GM04504 (cell line): ENCODE measurements at places on chromosomes 7 and 10.

DNA sequence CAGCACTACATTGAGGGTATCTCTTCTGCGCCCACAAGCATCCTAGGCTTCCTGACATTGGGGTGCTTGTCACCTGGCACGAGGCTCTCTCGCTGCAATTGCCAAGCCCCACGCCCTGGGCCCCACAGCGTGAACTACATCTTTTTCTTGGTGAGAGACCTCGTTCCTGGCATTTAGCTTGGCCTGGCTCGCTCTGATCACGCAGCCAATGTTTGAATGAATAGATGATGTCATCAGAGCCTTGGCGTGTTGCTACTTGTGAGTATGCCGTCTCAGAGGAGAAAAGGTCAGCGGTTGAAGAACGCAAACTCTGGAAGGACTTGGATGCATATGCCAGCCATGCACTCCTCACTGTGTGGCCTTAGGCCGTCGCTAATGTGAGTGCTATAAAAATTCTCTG is 150.2 kb upstream of the AUTS2 start:
- no peak for DNase-seq

DNA sequence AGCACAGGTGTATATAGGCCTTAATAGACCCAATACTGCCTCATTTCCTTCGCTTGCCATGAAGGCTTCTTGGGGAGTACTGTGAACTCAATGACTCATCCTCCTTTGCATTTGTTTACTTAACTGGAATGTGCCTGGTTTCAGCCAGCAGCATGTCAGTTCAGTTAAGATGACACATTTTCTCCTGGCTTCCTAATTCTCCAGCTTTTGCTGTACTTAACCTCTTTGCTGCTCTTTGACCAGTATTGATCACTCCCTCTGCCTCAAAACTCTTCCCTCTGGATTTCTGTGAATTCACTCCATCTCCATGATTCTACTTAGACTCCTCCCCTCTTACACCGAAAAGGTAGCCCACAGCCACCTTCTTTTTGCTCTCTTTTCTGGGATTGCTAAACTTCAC is 135.7 kb downstream of the MAGI2 start:
- DNase-seq, result peak; percentile 62

DNA sequence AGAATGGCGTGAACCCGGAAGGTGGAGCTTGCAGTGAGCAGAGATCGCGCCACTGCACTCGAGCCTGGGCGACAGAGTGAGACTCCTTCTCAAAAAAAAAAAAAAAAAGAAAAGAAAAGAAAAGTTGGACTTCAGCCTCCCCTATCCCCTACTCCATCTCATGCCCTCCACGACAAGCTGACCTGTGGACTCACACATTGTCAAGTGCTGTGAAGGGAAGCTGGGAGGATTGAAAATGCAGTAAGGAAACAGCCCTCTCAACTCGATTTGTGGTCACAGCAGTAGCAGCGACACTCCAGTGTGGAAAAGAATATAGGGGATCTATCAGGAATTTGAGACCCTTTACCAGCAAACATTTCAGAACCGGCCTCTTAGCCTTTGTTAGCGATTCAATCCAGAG is 103.6 kb upstream of the SVIL start:
- no peak for DNase-seq

DNA sequence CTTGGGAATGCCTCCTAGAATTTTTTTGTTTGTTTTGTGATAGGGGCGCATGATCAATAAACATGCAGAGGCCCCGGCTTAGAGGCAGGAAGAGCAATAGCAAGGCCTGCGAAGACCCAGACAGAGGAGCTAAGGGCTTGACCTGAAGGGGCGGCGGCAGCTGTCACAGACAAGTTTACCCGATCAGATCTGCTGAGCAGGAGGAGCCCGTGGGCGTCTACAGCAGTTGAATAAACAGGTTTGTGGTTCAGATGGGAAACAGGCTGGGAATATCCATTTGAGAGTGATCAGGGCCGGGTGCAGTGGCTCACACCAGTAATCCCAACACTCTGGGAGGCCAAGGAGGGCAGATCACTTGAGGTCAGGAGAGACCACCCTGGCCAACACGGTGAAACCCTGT is 126.0 kb upstream of the CALN1 start:
- no peak for DNase-seq

DNA sequence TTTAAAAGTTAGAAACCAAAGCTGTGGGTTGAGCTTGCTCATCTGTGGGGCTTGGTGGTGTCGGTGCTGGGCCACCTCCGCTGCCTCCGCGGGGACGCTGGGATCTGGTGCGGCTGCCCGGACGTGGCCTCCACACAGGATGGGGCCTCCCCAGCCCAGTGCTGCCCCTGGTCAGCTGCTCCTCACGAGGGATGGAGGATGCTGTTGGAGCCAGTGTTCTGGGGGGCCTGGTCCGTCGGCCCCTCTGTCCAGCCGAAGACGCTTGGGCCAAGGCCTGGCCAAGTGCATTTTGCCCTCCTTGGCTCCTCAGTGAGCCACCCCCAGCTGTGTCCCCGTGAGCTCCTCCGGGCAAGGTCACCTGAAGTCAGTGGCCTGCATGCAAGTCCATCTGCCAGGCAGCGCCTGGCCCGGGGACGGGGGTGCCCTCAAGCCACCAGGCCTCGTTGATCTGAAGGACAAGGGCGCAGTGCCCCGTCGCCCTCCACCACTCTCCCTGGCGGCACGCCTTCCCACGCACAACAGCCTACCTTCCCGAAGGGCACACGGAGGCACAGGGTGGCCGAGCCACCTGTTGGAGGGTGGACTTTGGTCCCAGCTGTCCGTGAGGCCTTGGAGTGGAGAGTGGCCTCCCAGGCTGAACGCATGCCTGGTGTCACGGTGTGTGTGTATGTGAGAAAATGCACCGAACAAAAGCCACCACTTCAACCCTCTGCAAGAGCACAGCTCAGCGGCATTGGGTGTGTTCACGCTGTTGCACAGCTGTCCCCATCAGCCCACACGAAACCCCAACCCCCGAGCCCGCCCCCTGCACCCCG is 27.3 kb downstream of the KNDC1 start:
- DNase-seq, result no peak

DNA sequence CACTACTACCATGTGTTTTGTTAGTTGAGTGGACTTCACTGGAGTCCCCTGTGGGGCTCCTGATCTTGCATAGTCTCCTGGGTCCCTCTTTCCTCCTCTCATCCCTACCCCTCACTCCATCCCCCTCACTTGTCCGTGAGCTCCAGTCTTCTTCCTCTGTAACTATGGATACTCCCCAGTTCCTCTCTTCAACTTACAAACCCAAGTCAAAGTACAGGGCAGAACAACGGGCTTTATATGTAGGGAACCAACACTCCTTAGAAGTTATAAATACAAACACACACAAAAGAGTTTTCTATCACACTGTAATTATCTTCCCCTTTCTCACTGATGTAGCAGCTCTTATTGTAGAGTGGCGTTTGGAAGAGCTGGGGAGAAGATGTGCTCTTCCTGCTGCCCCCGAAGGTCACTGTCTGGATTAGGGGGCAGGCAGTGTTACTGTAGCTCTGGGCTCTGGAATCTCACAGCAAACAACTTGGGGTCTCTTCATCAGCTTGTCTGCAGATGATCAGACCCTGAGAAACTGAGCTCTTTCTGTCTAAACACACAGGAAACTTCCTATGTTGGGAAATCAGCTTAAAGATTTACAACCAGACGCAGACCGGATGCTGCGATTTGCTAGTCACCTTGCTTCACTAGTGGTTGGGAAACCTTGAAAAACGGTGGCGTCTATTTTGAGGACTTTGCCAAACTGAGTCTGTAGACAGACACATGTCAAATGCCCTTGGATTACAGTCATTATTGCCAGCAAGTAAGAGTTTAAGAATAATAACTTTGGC is 13.6 kb downstream of the SNX10 start:
- DNase-seq, result no peak

- DNase-seq, result no peak
Measured at GRCh38 chr7:102313997-102314780, 27.5 kb downstream of the SH2B2 start.

DNA sequence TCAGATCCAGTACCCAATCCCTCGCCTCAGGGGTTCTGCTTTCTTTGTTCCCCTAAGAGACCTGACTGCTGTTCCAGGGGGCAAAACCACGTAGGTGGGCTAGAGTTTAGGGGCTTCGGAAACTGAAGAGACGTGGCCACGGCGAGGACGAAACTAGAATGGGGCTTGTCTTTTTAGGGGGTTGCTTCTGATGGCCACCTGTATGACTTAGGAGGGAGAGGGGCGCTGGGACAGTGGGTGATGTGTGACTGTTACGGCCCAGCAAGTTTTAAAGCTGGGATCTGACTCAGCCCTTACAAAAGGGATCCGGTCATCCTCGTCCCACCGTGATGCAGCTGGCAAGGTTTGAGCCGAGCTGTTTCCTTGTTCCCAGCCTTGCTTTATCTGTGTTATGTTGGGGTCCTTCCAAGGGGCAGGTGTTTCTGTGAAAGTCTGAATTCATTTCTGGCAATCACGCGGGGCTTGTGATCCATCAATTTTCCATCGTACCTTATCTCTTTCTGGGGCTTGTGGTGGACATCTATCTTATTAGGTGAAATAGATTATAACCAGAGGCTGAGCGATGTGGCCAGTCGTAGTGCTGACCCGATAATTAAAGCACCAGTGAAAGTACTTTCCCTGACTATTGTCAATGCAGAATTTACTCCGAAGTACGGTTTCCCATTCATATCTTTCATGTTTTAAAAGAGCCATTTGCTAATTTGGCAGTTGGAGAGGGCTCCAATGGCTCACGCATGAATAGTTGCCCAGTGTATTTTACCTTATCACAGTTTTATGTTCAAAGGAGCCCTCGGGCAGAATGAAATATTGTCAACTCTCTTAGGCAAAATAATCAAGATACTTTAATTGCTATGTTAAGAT is 830 bp downstream of the MET start:
- DNase-seq, result no peak

- no peak for DNase-seq
Measured at GRCh38 chr7:30202671-30203070, 67.9 kb downstream of the MTURN start.

- no peak for DNase-seq
Measured at GRCh38 chr7:157805713-157806112, 468.9 kb downstream of the DNAJB6 start.

DNA sequence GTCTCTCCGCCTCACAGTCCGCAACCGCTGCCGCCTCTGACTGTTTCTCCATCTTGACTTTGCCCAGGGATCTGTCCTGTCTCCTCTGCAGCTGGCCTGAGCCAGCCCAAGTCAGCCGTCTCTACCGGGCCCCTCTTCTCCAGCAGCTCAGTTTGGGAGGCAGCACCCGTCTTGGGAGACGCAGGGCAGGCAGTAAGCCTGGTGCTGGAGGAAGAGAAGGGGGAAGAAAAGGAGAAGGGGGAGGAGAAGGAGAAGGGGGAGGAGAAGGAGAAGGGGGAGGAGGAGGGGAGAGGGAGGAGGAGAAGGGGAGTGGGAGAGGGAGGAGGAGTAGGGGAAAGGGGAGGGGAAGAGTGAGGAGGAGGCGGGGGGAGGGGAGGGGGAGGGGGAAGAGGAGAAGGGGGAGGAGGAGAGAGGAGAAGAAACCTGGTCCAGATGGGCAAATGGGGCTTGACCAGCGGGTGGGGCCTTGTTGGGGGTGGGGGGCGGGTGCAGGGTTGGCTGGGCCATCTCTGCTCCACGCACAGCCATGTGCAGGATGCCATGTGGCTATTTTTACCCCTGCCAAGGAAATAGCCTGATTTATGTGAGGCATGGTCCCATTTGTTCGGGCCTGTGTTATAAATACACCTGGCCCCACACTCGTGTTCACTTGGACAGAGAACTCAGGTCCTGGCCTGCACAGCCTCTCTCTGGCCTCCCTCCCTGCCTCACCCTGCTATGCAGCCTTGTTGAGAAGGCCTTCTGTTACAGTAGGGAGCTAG is 35.9 kb upstream of the FZD9 start:
- DNase-seq, result no peak

DNA sequence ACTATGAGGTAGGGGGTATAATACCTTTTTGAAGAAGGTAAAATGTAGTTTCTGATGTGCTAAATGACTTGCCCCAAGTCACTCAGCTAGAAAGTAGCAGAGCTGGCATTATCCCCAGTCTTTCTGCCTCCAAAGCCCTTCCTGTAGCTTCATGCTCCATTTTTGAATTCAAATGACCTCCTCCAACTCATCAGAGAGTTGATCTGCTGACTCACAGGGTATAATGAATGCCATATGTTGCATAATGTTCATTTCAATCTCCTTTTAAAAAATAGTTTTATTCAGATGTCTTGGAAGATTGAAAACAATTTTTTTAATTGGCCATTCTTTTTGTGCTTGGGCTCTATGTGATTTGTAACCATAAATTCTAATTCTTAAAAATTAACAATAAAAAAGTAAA is 272.8 kb upstream of the IMMP2L start:
- DNase-seq, result peak; percentile 83

- DNase-seq, result peak; percentile 71
Measured at GRCh38 chr10:30862486-30862885, 169.2 kb downstream of the ZNF438 start.

GRCh38 chr10:72509941-72510340 is 115.9 kb downstream of the MICU1 start:
- DNase-seq, result no peak

DNA sequence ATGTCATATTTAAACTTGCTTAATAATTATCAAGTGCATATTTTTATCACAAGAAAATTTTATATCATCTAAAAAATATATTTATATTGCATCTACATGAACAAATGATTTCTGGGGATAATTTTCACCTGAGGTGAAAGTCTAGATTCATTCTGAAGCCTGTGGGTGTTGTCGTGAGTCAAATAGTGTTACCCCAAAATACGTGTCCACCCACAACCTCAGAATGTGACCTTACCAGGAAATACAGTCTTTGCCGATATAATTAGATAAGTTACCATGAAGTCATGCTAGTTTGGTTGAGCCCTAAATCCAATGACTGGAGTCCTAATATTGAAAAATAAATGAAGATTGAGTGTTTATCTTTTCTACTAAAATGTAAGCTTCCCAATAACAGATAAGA is 203.0 kb upstream of the MDFIC start:
- DNase-seq, result no peak

DNA sequence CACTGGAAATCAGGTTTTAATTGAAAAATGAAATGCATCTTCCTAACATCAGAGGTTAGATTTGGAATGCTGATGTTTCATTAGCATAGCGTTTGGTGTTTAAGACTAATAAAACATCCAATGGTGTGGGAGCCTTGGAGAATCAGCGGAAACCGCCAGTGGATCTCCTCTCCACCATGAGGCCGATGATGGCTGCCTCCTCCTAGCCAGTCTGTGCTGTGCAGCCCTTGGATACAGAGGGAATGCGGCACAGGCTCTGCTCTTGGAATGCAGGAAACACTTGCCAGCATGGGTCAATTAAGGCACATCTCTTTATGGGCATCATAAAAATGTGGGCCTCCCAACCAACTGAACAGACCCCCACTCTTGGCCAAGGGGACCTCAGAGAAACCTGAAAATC is 259.9 kb downstream of the GLRX3 start:
- DNase-seq, result no peak

GRCh38 chr7:91988213-91988612 is 47.6 kb downstream of the AKAP9 start:
- DNase-seq, result no peak

- DNase-seq, result peak; percentile 57
Measured at GRCh38 chr10:71213127-71213621, 804 bp downstream of the UNC5B start.
